ENCODE measurements at places on chromosomes 7 and 10.

DNA sequence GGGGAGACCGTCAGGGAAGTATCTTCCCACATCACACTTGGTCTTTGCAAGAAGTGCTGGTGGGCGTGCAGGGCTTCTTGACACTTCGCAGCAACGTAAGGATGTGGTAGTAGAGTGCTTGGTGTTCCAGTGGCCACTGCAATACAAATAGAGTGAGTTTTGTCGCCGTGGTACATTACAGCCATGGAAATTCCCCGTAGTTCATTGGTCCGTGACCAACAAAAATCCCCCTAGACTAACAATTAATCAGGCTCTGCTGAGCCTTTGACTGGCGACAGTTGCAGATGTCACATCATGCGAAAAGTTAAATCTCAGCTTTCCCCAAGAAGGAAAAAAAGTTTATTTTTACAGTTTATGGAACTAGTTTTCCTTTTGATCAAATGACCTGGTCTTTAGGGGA is 134.7 kb downstream of the MGMT start:
- peak; percentile 71 for DNase-seq

DNA sequence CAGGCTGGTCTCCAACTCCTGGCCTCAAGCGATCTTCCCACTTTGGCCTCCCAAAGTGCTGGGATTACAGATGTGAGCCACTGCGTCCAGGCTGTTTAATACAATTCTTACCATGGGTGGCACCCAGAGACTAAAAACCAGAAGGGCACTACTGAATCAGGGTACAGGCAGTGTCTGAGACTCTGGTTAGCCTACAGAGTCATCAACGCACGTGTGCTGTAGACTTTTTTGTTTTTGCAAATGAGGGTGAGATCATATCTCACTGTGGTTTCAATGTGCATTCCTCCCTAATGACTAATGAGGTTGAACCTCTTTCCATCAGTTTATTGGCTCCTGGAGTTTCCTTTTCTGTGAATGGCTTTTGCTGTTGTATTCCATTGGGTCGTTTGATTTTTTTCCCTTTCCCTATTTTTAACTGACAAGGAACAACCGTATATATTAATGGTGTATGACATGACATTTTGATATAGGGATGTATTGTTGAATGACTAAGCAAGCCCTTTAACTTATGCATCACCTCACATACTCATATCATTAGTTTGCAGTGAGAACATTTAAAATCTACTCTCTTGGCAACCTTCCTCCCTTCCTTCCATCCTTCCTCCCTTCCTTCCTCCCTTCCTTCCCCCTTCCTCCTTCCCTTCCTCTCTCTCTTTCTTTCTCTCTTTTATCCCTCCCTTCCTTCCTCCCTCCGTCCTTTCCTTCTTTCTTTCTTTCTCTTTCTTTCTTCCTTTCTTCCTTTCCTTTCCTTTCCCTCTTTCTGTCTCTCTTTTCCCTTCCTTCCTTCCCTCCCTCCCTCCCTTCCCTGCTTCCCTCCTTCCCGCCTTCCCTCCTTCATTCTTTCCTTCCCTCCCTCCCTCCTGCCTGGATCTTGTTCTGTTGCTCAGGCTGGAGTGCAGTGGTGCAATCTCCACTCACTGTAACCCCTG is 9.3 kb upstream of the TMEM270 start:
- DNase-seq = no peak

- DNase-seq = no peak
Observed at GRCh38 chr10:70822076-70822820, 6.5 kb downstream of the SGPL1 start.

DNA sequence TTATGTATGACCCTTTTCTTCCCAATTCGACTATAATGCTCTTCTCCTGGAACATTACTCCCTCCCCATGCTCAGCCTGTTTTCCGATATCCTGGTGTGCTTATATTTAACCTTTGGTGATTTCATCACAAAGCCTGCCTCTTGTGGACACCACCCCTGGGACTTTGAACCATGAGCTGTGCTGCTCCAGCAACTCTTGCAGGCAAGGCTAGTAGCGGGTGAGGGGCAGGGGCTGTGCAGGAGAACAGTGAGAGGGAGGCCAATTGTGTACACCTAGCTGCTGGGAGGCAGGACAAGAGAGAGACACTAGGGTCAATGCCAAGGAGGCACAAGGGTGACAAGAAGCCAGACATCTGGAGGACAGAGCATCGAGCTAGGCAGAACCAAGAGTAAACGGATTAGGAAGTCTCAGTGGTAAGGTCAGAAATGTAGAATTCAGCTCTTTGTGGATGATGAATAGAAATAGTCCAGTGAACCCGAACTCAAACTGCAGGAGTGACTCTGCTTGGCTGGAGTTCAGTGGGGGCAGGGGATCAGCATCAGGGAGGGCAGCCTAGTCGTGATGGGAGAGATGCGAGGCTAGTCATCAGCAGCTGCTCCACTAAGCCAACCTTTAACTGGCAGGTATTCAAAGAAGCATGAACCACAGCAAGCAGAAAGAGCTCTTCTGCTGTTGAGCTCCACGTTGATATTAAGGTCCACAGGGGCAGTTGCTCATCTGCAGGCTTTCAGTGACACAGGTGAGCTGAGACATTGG is 31.0 kb upstream of the MKI67 start:
- DNase-seq = no peak

GRCh38 chr10:24370877-24371276 is 161.9 kb downstream of the KIAA1217 start:
- DNase-seq = peak; percentile 22

GRCh38 chr7:157731126-157731525 is 394.3 kb downstream of the DNAJB6 start:
- DNase-seq = no peak

DNA sequence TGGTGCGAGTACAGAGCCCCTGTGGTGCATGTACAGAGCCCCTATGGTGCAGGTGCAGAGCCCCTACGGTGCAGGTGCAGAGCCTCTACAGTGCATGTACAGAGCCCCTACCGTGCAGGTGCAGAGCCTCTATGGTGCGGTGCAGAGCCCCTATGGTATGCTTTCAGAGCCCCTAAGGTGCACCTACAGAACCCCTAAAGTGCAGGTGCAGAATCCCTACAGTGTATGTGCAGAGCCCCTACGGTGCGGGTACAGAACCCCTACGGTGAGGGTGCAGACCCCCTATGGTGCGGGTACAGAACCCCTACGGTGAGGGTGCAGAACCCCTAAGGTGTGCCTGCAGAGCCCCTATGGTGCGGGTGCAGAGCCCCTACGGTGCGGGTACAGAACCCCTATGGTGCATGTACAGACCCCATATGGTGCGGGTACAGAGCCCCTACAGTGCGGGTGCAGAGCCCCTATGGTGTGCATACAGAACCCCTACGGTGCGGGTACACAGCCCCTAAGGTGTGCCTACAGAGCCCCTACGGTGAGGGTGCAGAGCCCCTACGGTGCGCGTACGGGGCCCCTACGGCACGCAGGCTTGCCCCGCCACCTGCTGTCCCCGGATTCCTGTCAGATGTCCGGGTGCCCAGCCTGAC is 53.5 kb downstream of the MGMT start:
- DNase-seq = no peak

- no peak for DNase-seq
Observed at GRCh38 chr10:74406006-74406405, 255.0 kb downstream of the ADK start.

DNA sequence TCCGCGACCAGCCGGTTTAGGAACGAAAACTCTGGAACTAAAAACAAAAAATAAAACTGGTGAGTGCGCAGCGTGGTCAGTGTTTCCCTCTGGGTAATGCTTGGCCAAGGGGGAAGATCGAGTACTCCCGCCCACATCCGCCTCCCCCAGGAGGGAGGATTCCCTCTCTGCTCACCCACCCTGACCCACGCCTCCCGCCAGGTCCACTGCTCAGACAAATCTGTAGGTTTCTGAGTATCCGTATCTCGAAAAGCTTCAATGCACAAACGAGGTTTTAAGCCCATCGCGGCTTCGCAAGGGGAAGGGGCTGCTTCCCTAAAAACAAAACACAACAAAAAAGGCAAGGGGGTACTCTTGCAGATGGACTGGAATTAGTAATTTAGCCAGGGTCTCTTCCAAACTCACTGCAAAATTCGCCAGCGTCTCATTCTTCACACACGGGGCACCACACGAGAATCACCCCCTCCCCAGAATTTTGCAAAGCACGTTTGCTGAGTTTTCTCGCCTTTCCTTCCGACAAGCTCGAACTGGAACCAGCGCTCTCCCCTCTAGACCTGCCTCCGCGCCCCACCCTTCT is 75.2 kb downstream of the INSIG1 start:
- no peak for DNase-seq

GRCh38 chr7:99325001-99325493 is 651 bp upstream of the ARPC1A start:
- DNase-seq = no peak

- DNase-seq = no peak
Observed at GRCh38 chr7:156461881-156462665, 178.5 kb upstream of the RNF32 start.

GRCh38 chr7:41886262-41886900 is 183.5 kb upstream of the INHBA start:
- no peak for DNase-seq

- DNase-seq = no peak
Observed at GRCh38 chr7:133135451-133135850, 53.6 kb upstream of the CHCHD3 start.

GRCh38 chr10:62813453-62813852 is 2.7 kb downstream of the EGR2 start:
- DNase-seq = no peak
